ENCODE measurements at places on chromosomes 7 and 10.

GRCh38 chr7:20542594-20542993, 72.9 kb upstream of the ABCB5 start:
- peak; percentile 59 for DNase-seq

GRCh38 chr10:90819911-90820310, 37.9 kb downstream of the HTR7 start:
- peak; percentile 6 for DNase-seq

GRCh38 chr7:74193054-74193453, 16.8 kb upstream of the LAT2 start:
- DNase-seq, result no peak

GRCh38 chr7:111820621-111821020, 258.3 kb upstream of the IMMP2L start:
- DNase-seq, result peak; percentile 8

DNA sequence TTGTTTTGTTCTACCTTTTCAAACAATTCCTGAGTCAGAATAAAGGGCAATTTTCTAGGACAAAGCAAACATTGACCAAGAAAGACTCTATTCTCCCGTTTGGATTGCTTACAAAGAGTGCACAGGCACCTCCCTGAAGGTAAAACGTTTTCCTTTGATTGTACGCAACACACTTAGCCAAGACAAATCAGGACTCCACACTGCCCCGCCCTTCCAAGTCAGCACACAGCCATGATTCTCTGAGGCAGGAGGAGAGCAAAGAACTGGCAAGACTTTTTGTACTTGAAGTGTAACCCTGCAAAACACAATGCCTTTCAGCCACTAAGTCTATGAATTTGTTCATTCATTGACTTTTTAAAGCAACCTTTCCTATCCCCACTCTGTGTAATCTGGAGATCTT, 85.0 kb upstream of the FAM180A start:
- DNase-seq, result no peak

- DNase-seq, result peak; percentile 65
These were observed 6.4 kb upstream of the GPR22 start for GRCh38 chr7:107463139-107464078.

DNA sequence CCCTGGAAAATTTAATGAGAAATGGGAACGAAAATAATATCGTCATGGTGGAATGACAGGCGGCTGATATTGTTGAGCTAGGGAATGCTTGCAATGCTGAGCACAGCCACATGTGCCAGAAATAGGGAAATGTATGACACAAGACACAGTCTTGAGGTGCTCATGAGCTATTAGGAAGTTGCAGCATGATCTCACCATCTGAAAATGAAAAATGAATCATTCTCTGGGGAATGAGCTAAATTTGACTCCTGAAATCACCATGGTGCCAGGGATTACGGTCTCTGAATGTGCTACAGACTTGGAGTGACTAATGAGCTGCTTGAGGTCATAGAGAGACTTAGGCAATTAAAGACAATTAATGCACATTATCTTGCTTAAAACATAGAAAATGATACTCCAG, 845.0 kb downstream of the CNTNAP2 start:
- DNase-seq, result peak; percentile 89

DNA sequence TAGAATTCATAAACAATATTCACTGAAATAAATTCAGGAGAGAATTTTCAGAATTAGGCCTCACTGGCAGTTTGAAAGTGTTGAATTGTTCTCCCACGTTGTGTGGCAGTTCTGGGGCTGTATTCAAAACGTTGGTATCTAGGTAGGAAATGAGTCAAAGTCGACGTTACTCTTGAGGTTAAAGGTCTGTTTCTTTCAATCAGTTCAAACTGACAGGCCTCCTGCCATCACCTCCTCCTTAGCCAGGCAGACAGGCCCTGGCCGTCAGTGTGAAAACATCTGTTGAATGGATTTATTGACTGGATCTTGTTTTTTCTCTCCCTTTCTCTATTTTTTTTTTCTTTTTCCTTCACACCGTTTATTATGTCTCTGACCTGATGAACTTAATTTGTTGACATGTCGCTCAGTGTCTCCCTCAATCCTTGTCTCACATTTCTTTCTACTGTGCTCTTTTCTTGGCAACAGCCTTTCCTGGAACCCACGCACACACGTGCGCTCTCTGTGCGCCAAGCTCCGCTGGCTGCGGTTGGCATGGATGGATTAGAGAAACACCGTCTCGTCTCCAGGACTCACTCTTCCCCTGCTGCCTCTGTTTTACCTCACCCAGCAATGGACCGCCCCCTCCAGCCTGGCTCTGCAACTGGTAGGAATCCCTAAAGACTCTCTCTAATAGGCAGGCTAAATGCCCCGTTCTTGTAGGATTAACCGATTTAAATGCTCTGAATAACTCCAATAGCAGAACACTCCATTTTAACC, 231.7 kb downstream of the HDAC9 start:
- DNase-seq, result no peak

DNA sequence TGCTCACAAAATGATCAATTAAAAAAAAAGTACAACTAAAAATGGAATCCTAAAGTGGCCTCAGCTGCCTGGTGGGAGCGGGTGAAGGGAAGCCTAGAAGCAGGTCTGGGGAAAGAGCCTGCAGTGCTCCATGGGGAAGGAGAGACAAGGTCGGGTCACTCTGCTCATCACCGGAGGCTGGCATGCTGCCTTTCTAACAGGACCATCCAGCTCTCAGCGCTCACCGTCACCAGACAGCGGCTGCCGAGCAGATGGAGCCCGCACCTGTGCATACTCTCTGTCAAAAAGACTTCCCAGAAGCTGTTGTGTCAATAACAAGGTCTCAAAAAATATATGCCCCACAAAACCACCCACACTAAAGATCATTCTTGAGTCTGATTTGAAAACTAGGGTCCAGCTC, 112.8 kb downstream of the BAMBI start:
- DNase-seq, result no peak

DNA sequence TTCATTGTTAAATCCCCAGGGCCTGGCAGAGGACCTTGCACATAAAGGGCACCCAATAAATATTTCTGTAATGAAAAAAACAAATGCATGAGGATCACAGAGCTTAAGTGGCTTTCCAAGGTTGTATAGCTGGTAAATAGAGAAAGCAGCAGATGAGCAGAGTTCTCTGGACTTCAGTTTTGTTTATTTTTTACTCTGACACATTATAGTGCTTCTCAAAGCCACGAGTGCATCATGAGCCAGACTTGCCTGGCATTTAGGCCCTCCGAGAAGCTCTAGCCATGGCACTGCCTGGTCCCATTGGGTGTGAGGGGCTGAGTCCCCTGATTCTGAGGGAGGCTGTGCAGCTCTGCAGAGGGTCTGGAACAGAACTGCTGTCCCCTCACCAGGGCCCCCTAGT, 87.2 kb upstream of the ZNF32 start:
- DNase-seq, result no peak

- no peak for DNase-seq
These were observed 757 bp downstream of the RAB19 start for GRCh38 chr7:140404565-140405065.

- no peak for DNase-seq
These were observed 749.2 kb upstream of the PCDH15 start for GRCh38 chr10:55550236-55550635.

DNA sequence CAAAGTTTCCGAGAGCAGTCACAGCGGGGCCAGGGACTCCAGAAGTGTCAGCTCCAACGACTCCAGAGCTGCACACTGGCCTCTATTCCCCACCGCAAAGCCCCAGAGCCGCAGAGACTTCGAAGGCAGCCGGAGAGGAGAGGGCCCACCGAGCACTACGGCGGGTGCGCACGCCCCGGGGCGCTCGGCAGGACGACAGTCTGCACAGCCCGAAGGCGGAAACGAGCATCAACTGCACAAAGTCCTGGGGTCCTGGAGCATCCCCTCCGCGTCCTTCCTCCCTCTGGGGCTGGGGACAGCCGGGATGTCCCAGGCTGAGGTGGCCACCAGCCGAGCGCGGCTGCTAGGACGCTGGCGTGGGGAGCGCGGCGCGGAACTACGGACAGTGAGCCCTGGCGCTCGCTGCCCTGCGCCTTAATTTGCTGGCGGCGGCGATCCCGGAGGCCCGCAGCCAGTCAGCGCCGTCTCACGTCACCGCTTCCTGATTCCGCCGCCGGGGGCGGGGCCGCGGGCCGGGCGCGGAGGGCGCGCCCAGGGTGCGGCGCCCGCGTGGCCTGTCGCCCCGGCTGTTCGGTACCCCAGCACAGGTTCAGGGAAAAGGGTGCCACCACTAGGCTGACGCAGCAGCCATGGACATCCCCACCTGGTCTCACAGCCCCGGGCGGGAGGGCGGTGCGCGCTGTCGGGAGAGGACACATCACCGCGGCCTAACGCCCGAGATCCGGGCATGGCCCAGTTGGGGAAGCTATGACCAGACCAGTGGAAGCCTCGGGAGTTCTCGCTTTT, at the start of gene TBX20:
TSS of gene TBX20 (minus strand) at position 391 of the 786 bp plus-strand sequence. CDS start 480 bp downstream, outside the sequence.
- DNase-seq, result no peak

DNA sequence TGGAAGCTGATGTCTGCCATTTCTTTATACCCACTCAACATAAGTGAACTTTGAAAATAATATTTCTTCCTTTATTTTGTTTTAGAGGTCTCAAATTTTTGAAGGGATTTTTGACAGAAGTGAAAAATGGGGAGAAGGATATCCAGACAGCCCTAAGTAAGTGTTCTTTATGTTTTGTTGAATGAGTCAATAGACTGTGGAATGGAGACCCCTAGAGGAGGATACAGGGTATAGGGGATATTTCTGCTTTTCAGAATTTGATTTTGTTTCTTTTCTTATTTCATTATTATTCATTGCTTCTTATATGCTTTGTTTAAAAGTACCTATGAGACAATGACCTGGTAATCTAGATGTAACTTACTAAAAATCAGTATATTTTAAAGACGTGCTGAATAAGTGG, 34.4 kb downstream of the PLEKHA8 start:
- DNase-seq, result peak; percentile 40

- DNase-seq, result no peak
These were observed 14.6 kb upstream of the INSYN2A start for GRCh38 chr10:127210936-127211466.

DNA sequence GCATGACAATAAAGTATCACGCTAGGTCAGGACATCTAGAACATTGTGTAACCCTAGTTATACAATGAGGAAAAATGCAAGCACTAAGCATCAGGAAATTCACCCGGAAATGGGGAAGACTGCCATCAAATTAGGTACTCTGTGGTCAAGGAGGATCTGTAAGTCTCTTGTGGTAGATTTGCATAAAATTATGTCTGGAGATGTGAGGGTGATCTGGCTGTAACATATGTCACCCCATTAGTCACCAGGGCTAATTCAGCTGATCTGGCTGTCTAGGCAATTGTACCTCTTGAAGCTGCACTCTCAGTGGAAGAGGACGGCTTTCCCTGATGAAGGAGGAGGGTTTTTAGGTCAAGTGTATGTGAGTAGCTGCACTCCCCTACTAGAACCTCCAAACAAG, 14.8 kb downstream of the AKR1D1 start:
- no peak for DNase-seq

DNA sequence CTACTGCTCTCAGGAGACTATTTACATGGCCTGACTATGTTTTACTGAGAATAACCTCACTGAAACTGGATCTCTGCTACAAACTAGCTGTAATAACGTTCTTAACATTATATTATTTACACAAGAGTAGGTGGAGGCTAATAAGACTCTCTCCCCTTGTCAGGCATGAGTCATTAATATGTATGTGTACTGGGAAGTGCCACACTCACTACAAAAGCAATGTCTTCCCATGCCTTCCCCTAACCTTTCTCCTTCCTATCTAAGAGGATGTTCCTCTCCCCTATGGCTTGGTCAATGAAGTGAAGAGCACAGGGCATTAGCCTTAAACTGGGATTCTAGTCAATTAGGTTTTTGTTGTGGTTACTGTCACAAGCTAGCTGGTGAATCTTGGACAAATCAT, 147.9 kb downstream of the DGKB start:
- DNase-seq, result peak; percentile 16

GRCh38 chr7:91128683-91129348, 135.4 kb upstream of the FZD1 start:
- no peak for DNase-seq

DNA sequence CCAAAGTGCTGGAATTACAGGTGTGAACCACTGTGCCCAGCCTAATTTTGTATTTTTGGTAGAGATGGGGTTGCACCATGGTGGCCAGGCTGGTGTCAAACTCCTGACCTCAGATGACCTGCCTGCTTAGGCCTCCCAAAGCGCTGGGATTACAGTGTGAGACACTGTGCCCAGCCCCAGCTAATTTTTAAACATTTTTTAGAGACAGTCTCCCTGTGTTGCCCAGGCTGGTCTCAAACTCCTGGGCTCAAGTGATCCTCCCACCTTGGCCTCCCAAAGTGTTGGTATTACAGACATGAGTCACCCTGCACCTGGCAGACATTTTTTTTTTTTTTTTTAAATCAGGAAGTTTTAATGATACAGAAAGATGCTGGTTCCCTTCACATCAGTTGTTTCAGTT, 15.5 kb downstream of the DENND10 start:
- DNase-seq, result no peak

- DNase-seq, result peak; percentile 74
These were observed 68.9 kb upstream of the NMT2 start for GRCh38 chr10:15237351-15237750.

GRCh38 chr7:130009848-130010688, 41.1 kb downstream of the ZC3HC1 start:
- DNase-seq, result peak; percentile 93

GRCh38 chr10:80207768-80208370, 2.5 kb upstream of the ANXA11 start:
- no peak for DNase-seq

GRCh38 chr10:28684157-28684985, 7.0 kb downstream of the BAMBI start:
- no peak for DNase-seq

DNA sequence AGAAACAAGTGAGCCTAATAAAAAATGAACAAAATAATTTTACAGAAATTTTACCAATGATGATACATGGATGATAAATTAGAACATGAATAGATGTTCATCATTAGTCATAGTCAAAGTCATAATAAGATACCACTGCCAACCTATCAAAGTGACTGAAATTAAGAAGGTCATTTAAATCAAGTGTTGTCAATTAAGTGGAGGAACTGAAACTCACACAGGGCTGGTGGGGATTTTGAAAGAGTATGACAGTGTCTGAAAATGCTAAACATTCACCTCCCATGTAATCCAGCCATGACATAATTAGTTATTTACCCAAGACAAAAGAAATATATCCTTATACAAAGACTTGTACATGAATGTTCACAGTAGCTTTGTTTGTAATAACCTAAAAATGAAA, 57.1 kb upstream of the DYNC1I1 start:
- no peak for DNase-seq

- DNase-seq, result no peak
These were observed 1.2 kb downstream of the ZNF33B start for GRCh38 chr10:42637142-42637541.

GRCh38 chr7:116984917-116985316, 31.6 kb downstream of the ST7 start:
- DNase-seq, result no peak

Measured in stromal cell of bone marrow (primary cell).